ENCODE measurements at places on chromosomes 12 and 14. TPM values are rescaled to one million over a fixed set of nuclear protein-coding genes. Genes with fewer than 3 reads are reported as not detected.

Gene BCL2L14
- 2.2 TPM for polyA plus RNA-seq

Gene SYCP3
- 0.54 TPM for polyA plus RNA-seq

Gene DLGAP5
- polyA plus RNA-seq: not detected

Gene EID3
- polyA plus RNA-seq: 0.90 TPM

Gene TPPP2
- 1.3 TPM for polyA plus RNA-seq

Measured in kidney (tissue), 22 donors.